Keratinocyte (primary cell): ENCODE measurements at places on chromosomes 7 and 10. TPM values are rescaled to one million over a fixed set of nuclear protein-coding genes. Genes with fewer than 3 reads are reported as not detected.

Gene REEP3
- polyA plus RNA-seq: 34.7 to 65.8 TPM (median 52.8 TPM) in 3 replicates

Gene DOCK1
- polyA plus RNA-seq: 10.1 to 15.7 TPM (median 15.2 TPM) in 3 replicates

Gene TMEM72
- not detected in 3 replicates for polyA plus RNA-seq

Gene PCGF6
- polyA plus RNA-seq: 4.6 to 11.1 TPM (median 7.5 TPM) in 3 replicates

Gene ANKRD30A
- polyA plus RNA-seq: not detected in 3 replicates

Gene GRM3
- not detected in 3 replicates for polyA plus RNA-seq

Gene OGDHL
- polyA plus RNA-seq: 0.06 to 0.31 TPM (median 0.09 TPM) in 3 replicates

Gene TSPAN15
- 2.1 to 3.5 TPM (median 2.2 TPM) in 3 replicates for polyA plus RNA-seq

Gene GNGT1
- not detected in 3 replicates for polyA plus RNA-seq

Gene SEMA3A
- polyA plus RNA-seq: 0.90 to 3.7 TPM (median 2.1 TPM) in 3 replicates

Gene RBM33
- 6.1 to 8.9 TPM (median 6.8 TPM) in 3 replicates for polyA plus RNA-seq

Gene NOS3
- 0.77 to 1.2 TPM (median 0.95 TPM) in 3 replicates for polyA plus RNA-seq

Gene FAM237B
- polyA plus RNA-seq: not detected in 3 replicates

Gene PTPN20
- 4.8 to 7.3 TPM (median 5.4 TPM) in 3 replicates for polyA plus RNA-seq

Gene CPXM2
- polyA plus RNA-seq: 0.01 to 0.03 TPM in 2 of 3 replicates, not detected in the other

Gene TMEM130
- polyA plus RNA-seq: not detected in 3 replicates
